ENCODE measurements at places on chromosomes 12 and 14. TPM values are rescaled to one million over a fixed set of nuclear protein-coding genes. Genes with fewer than 3 reads are reported as not detected.

The OR4K14 gene
- polyA plus RNA-seq, result not detected

The ANO4 gene
- polyA plus RNA-seq, result 1.2 TPM

The LMNTD1 gene
- polyA plus RNA-seq, result 0.32 TPM

The DHRS2 gene
- 64.5 TPM for polyA plus RNA-seq

The TMEM116 gene
- polyA plus RNA-seq, result 33.6 TPM

All from left renal cortex interstitium (tissue), 4 donors.